Smooth muscle cell of trachea (primary cell): ENCODE measurements at places on chromosomes 4 and X. TPM values are rescaled to one million over a fixed set of nuclear protein-coding genes. Genes with fewer than 3 reads are reported as not detected.

SRPX gene
- 291 and 389 TPM in 2 replicates for total RNA-seq

OTUD6A gene
- not detected in 2 replicates for total RNA-seq

CXCL1 gene
- total RNA-seq = 3.1 and 16.4 TPM in 2 replicates

TMPRSS11A gene
- not detected in 2 replicates for total RNA-seq

PABPC1L2A gene
- not detected in 2 replicates for total RNA-seq

GBA3 gene
- total RNA-seq = not detected in 2 replicates

ABCG2 gene
- 1.0 and 1.7 TPM in 2 replicates for total RNA-seq

FGF5 gene
- total RNA-seq = 20.8 and 24.7 TPM in 2 replicates

MAGEA2 gene
- not detected in 2 replicates for total RNA-seq

TRPC5OS gene
- total RNA-seq = under 0.01 TPM in 1 of 2 replicates, not detected in the other

TEX13D gene
- total RNA-seq = not detected in 2 replicates
